ENCODE measurements at places on chromosomes 11 and 22.

DNA sequence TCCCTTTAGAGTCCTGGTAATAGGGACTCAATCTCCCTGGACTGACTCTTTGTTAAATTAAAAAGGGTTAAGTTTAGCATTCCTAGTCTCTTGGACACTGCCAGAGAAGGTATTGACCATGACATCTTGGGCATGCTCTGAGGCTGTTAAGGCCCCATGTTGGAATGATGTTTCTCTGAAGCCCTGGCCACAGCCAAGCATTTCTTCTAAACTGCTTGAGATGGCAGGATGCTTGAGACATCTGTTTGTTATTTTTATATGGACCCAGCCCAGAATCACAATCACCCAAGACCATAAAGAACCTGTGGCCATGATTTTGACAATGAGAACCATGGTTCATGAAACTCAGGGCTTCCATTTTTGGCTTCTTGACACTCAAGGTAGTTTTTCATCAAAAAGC lies 5.5 kb upstream of the ANKK1 start:
- DNase-seq = no peak

GRCh38 chr11:34238966-34239365 lies 118.8 kb downstream of the ABTB2 start:
- DNase-seq = no peak

GRCh38 chr11:13595166-13595565 lies 73.3 kb upstream of the FAR1 start:
- DNase-seq = peak; percentile 58

GRCh38 chr11:96107143-96107824 lies 183.4 kb upstream of the MTMR2 start:
- no peak for DNase-seq

GRCh38 chr11:34619062-34619516 lies 1.8 kb upstream of the EHF start:
- no peak for DNase-seq

DNA sequence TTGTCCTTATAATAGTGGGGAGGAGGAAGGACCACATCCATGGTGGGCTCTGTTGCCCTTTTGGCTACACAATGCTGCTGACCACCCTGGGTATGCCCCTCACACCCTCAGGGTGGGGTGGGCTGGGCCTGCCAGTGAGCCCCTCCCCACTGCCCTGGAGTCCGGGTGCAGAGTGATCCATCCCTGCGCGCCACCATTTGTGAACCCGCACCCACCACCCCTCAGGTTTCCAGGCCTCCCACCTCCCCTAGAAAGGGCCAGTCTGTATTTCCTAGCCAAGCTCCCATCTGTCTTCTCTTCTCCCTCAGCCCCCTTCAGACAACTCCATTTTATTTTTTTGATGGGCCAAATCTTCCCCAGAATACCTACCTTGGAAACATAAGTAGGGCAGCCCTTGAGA lies 25.0 kb downstream of the MS4A10 start:
- DNase-seq = no peak

All from AG08395 (cell line).